Right atrium auricular region (tissue), 2 donors: ENCODE measurements at places on chromosomes 12 and 14. TPM values are rescaled to one million over a fixed set of nuclear protein-coding genes. Genes with fewer than 3 reads are reported as not detected.

- H3K36me3 ChIP-seq: peaks cover 10% of the 10 kb centered on the region
- no peak for DNase-seq
- H3K27me3 ChIP-seq: no peaks in the 10 kb centered on the region
- H3K4me1 ChIP-seq: no peaks in the 10 kb centered on the region
Observed at GRCh38 chr14:92670160-92670559, 78.3 kb downstream of the LGMN start.

- H3K4me1 ChIP-seq: no peaks in the 10 kb centered on the region
- H3K36me3 ChIP-seq: no peaks in the 10 kb centered on the region
- DNase-seq: no peak
- H3K27ac ChIP-seq: no peak overlapping the region
Observed at GRCh38 chr14:23512156-23512555, 39.4 kb downstream of the ZFHX2 start.

GRCh38 chr12:125267114-125267513, 201.9 kb downstream of the AACS start:
- H3K4me1 ChIP-seq: no peaks in the 10 kb centered on the region
- H3K27ac ChIP-seq: no peak overlapping the region
- DNase-seq: no peak
- H3K4me3 ChIP-seq: no peak overlapping the region
- H3K36me3 ChIP-seq: no peaks in the 10 kb centered on the region

DNA sequence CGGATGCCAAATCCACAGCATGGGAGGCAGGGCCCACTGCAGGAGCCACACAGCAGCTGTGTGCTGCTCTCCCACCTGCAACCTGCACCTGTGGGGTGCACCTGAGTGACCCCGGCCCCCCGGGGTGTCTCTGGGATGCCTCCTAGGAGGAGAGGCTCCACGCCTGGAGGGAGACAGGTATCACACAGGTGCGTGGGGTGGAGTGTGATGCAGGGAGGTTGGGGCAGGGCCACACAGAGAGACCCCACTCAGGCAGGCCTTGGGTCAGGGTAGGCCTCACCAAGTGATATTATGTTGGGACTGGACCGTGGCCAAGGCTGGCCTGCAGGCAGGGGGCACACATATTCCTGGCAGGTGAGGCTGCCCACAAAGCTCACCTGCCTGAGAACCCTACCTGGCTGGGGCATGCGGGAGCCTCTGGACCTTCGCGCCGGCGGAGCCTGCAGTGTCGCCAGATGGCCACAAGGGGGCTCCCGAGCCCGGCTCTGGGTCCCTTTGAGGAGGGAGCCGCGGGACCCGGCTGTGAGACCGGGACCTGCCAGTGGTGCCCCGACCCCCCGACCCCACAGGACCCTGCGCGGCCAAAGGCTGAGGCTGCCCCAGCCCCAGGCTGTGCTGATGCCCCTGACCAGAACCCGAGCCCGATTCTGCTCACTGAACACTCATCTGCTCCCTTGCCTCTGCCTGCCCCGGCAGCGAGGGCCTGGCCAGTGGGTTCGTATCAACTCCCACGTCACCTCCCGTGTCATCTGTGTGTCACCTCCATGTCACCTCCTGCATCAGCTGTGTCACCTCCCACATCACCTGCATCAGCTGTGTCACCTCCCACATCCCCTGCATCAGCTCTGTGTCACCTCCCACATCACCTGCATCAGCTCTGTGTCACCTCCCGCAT, 11.4 kb downstream of the TMEM121 start:
- H3K4me1 ChIP-seq: no peaks in the 10 kb centered on the region
- H3K27ac ChIP-seq: no peak overlapping the region
- no peaks in the 10 kb centered on the region for H3K36me3 ChIP-seq
- DNase-seq: no peak
- H3K27me3 ChIP-seq: peaks cover 3% of the 10 kb centered on the region

DNA sequence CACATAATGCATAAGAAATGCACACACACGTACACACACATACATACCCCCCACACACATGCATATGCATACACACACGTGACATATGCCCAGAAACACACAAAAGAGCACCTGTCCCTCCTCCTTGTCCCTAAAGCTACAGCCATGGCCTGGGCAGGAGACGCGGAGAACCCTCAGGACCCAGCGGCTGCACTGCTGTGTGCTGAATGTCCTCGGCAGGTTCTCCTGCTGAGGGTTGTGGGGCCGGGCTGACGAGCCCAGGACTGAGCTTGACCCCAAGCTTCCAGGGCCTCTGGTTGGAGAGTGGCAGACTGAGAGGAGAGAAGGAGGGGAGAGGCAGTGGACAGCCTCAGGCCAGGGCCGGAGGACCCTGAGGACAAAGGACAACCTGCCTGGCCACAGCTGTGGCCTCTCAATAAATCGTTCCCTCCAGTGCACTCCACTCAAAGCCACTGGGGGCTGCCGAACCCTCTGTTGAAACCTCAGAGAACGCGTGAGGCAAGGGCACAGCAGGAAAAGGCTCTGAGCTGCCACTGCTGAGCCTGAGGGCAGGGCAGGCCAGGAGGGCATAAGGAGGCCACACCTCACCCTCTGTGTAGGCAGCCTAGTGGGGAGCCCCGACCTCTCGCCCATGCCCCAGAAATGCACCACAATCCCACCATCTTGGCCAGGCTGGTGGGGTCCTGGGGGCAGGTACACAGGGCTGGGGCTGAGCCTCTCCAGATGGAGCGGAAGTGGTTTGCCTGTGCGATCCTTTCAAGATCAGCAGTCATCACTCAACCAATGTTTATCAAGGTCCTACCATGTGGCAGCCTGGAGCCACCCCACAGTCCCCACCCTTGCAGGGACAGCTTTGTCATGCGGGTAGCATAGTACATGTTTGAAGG, 3.1 kb downstream of the CACNA2D4 start:
- H3K27me3 ChIP-seq: no peaks in the 10 kb centered on the region
- no peak overlapping the region for H3K4me3 ChIP-seq
- peaks cover 26% of the 10 kb centered on the region for H3K4me1 ChIP-seq
- no peak overlapping the region for H3K27ac ChIP-seq

DNA sequence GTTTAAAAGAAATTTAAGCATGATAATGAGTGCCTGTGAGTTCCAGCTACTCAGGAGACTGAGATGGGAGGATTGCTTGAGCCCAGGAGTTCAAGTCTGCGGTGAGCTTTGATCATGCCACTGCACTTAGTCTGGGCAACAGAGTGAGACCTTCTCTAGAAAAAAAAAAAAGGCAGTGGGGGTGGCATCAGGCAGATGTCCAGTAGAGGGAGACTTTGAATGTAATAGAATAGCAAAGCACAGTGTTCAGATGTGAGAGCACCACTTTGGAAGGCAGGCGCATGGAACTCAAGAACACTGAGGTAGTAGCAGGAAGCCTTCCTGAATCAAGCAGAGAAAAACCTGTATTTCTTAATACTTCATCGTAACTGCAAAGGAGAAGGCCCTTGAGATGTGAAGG, 394.5 kb upstream of the GARIN6 start:
- H3K27me3 ChIP-seq: no peaks in the 10 kb centered on the region
- H3K27ac ChIP-seq: no peak overlapping the region
- no peak overlapping the region for H3K4me3 ChIP-seq
- H3K36me3 ChIP-seq: no peaks in the 10 kb centered on the region

- H3K27ac ChIP-seq: no peak overlapping the region
- H3K4me3 ChIP-seq: no peak overlapping the region
- peaks cover 14% of the 10 kb centered on the region for H3K4me1 ChIP-seq
- no peak for DNase-seq
- no peaks in the 10 kb centered on the region for H3K27me3 ChIP-seq
- no peaks in the 10 kb centered on the region for H3K36me3 ChIP-seq
Observed at GRCh38 chr12:15932971-15933370, 21.8 kb downstream of the DERA start.

GRCh38 chr14:104791425-104791824, 4.1 kb downstream of the AKT1 start:
- H3K27ac ChIP-seq: no peak overlapping the region
- H3K27me3 ChIP-seq: no peaks in the 10 kb centered on the region
- H3K4me3 ChIP-seq: no peak overlapping the region
- peaks cover 58% of the 10 kb centered on the region for H3K4me1 ChIP-seq
- H3K36me3 ChIP-seq: peaks cover 18% of the 10 kb centered on the region

DNA sequence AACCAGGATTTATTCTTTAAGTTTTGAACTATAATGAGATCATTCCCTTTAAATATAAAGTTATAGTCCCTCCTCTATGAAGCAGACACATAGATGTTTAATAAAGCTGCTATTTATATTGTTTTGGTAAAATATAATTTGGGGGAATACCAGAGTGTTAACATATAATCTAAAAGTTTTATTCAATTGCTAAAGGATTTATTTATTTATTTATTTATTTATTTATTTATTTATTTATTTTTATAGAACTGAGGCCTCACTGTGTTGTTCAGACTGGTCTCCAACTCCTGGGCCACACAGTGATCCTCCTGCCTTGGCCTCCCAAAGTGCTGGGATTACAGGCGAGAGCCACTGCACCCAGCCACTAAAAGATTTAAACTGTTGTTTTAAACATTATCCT, 98.6 kb downstream of the KICS2 start:
- H3K36me3 ChIP-seq: peaks cover 7% of the 10 kb centered on the region
- no peaks in the 10 kb centered on the region for H3K4me1 ChIP-seq
- DNase-seq: no peak
- no peak overlapping the region for H3K4me3 ChIP-seq
- no peaks in the 10 kb centered on the region for H3K27me3 ChIP-seq

DNA sequence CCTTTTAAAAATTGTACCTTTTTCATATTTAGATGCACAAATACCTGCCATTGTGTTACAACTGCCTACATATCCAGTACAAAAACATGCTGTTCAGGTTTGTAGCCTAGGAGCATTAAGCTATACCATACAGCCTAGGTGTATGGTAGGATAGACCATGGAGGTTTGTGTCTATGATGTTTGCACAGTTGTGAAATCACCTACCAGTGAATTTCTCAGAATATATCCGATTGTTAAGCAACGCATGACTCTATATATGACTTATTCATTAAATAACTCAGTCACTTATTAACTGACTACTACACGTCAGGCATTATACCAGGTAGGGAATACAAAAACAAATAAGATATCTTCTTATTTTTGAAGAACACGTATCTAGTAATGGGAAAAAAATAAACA, 26.2 kb upstream of the ETNK1 start:
- no peaks in the 10 kb centered on the region for H3K4me1 ChIP-seq
- no peak overlapping the region for H3K4me3 ChIP-seq
- no peaks in the 10 kb centered on the region for H3K27me3 ChIP-seq
- H3K36me3 ChIP-seq: no peaks in the 10 kb centered on the region
- no peak overlapping the region for H3K27ac ChIP-seq

GRCh38 chr12:93737457-93738198, 60.5 kb downstream of the CRADD start:
- peak overlapping the region; percentile 76 for H3K27ac ChIP-seq
- no peaks in the 10 kb centered on the region for H3K36me3 ChIP-seq
- DNase-seq: no peak

DNA sequence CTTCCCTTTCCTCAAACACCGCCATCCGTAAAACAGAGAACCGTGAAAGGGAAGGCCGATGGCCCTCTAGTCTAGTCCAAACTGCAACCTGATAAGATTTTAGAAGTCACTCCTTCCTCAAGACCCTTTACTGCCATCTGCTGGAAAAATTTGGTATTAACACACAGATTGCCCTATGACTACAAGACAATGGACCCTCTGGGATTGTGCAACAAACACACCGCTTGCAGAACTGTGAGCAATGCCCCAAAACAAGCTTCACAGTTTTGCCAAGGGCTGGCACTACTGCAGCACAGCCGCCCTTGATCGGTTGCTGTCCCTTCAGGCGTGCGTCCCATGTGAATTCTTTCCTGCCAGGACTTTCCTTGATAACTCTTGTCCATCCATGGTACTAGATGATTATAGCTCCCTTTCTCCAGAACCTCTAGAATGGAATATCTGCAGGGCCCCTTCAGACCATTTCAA, 23.1 kb downstream of the LLPH start:
- no peaks in the 10 kb centered on the region for H3K27me3 ChIP-seq
- peak; percentile 61 for DNase-seq
- no peaks in the 10 kb centered on the region for H3K4me1 ChIP-seq
- no peak overlapping the region for H3K4me3 ChIP-seq
- H3K36me3 ChIP-seq: no peaks in the 10 kb centered on the region

DNA sequence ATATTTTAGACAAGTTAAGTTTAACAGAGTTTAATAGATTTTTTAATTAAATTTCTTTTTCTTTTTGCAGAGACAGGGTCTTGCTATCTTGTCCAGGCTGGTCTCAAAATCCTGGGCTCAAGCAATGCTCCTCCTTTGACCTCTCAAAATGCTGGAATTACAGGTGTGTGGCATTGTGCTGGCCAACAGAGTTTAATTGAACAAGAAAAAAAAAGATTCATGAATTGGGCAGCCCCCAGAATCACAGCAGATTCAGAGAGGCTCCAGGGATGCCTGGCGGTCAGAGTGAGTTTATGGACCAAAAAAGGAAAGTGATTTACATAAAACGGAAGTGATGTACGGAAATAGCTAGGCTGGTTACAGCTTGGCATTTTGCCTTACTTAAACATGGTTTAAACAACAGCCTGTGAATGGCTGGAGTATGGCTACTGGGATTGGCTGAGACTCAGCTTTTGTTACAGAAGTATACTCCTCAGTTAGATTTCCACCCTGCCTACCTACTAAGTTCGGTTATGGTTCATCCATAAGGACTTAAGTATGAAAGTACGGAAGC, 14.5 kb upstream of the TESPA1 start:
- H3K4me3 ChIP-seq: no peak overlapping the region
- no peak overlapping the region for H3K27ac ChIP-seq
- no peaks in the 10 kb centered on the region for H3K4me1 ChIP-seq
- H3K27me3 ChIP-seq: no peaks in the 10 kb centered on the region

DNA sequence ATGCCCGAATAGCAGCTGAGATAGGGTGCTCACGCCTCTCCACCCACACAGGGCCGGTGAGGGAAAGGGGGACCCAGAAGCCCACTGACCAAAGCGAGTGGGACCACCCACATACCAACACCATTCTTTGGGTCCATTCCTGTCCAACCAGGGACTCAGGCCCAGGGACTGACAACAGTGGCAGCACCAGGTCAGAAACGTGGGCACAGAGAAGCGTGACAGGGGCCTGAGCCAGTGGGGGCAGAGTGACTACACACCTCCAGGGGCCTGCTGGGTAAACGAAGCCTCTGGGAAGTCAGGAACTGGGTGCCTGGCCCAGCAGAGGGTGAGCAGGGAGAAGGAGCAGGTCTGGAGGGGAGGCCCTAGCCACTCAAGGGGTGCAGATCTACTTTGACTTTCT, 13.7 kb downstream of the SPRYD3 start:
- H3K27me3 ChIP-seq: no peaks in the 10 kb centered on the region
- H3K36me3 ChIP-seq: peaks cover 67% of the 10 kb centered on the region
- H3K4me1 ChIP-seq: no peaks in the 10 kb centered on the region
- peak; percentile 58 for DNase-seq
- peak overlapping the region; percentile 80 for H3K27ac ChIP-seq

GRCh38 chr12:125966641-125967040, 901.4 kb downstream of the AACS start:
- no peak overlapping the region for H3K4me3 ChIP-seq
- no peak overlapping the region for H3K27ac ChIP-seq
- H3K27me3 ChIP-seq: no peaks in the 10 kb centered on the region
- DNase-seq: no peak

- no peaks in the 10 kb centered on the region for H3K27me3 ChIP-seq
- H3K36me3 ChIP-seq: no peaks in the 10 kb centered on the region
- DNase-seq: no peak
Observed at GRCh38 chr12:89477633-89478279, 46.8 kb downstream of the GALNT4 start.

Gene KRT2
- total RNA-seq: not detected

Gene LHX5
- total RNA-seq: not detected

Gene ARHGAP9
- total RNA-seq: 3.4 TPM

Gene AACS
- total RNA-seq: 11.7 TPM
